ENCODE measurements at places on chromosomes 6 and 20.

- DNase-seq: peak; percentile 31
Observed at GRCh38 chr6:144335914-144336313, 50.8 kb downstream of the UTRN start.

DNA sequence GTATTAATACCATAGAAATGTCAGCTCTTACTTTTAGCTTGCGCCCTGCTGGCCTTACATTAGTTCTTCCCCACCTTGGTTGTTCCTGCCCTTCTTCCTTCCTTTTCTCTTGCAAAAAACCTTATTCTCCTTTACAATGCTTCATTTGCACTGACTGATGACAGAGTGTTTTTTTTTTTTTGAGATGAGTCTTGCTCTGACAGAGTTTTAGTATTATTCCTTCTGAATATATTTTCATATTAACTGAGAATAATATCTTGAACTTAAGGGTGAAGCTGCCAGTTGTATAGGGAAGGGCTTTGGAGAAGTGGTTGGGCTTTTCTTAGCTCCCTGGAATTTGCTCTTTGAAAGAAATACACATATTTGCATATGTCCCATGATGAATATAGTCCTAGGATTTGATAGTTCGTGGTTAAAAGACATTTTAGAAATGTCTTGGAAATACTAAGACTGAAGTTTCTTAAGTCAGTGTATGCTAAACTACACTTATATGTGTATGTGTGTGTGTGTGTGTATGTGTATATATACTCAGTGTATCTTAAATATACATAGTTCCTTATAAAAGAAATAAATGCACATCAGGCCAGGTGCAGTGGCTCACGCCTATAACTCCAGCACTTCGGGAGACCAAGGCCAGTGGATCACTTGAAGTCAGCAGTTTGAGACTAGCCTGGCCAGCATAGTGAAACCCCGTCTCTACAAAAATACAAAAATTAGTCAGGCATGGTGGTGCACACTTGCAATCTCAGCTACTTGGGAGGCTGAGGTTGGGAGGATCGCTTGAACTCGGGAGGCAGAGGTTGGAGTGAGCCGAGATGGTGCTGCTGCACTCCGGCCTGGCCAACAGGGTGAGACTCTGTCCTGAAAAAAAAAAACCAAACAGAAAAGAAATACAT lies 216.1 kb upstream of the MYLIP start:
- DNase-seq: no peak

DNA sequence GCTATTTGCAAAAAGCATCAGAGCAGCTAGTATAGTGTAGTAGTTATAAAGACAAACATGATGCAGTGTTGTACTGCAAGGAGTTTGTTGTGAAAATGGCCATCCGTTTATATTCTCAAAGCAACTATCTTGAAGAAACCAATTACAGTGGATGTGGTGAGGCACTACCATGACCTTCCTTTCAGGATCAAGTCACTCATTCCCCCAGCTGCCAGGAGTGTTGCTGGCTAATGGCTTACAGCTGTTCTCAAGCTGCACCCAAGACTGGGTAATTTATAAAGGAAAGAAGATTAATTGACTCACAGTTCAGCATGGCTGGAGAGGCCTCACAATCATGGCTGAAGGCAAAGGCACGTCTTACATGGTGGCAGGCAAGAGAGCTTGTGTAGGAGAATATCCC lies 29.0 kb downstream of the ADGRF4 start:
- no peak for DNase-seq

GRCh38 chr20:49199729-49200293 lies 11.7 kb upstream of the STAU1 start:
- no peak for DNase-seq

- no peak for DNase-seq
Observed at GRCh38 chr6:11989386-11989785, 22.7 kb upstream of the HIVEP1 start.

Data from stimulated activated CD4-positive, alpha-beta T cell treated with anti-CD3 and anti-CD28 coated beads, Interleukin-4, amount 100 ng/mL, for 24 hours (primary cell).